ENCODE measurements at places on chromosomes 1 and 21. TPM values are rescaled to one million over a fixed set of nuclear protein-coding genes. Genes with fewer than 3 reads are reported as not detected.

GRCh38 chr1:168628807-168629206, 52.4 kb downstream of the XCL1 start:
- no peak for DNase-seq

- DNase-seq = no peak
Observed at GRCh38 chr1:6461538-6462411, 4.2 kb downstream of the TNFRSF25 start.

DNA sequence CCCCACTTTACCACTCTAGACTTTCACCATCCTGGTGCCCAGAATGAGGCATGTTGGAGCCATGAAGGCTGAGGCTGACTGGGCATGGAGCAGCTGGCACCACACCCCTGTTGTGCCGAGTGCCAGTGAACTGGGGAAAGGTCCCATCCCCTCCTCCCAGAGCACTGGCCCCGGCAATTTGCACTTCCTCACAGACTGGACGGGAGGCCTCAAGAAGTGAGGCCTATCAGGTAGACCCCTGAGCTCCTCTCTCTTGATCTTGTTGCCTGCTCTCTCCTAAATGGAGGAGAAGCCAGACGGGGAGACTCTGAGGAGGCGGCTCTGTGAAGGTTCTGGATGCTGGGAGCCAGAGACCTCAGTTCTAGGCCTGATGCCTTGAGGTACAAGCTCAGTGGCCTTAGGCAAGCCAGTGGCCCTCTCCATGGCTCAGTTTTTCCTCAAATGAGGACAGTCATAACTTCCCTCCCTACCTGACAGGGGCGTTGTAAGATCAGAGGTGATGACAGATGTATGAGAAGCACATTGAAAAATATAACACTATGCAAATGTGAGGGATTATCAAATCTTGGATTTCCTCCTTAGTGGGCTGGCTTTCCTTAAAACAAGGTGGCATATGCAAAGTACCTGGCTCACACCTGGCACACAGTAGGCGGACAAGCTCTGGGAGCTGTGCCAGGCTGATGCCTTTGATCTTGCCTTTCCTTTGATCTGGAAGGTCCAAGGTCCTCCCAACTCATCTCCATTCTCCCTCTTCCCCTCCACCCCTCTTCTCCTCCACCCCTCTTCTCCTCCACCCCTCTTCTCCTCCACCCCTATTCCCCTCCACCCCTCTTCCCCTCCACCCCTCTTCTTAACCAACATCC, 6.7 kb downstream of the GRHL3 start:
- DNase-seq = no peak

DNA sequence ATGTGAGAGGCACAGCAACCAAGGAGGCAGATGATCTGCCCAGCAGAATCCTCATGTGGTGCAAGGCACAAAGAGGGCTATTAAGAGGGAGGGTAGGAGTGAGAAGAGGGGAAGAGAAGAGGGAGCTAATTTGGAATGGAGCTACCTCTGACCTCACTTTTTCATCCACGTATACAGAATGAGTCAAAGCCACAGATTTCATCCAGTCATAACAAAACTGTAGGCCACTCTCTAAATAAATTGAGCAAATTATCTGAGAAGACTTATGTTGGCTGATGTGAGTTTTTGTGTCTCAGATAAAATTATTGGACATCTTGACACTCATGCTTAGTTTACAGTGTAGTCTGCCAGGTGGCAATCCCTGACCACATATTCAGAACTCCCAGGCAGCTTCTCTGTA, 325.6 kb downstream of the TTLL7 start:
- no peak for DNase-seq

- peak; percentile 30 for DNase-seq
Observed at GRCh38 chr1:46480959-46481646, 8.5 kb upstream of the DMBX1 start.

The ALX3 gene
- not detected for total RNA-seq

The KRTAP10-3 gene
- not detected for total RNA-seq

GRCh38 chr1:197692965-197693364, 82.3 kb downstream of the DENND1B start:
- DNase-seq = no peak

DNA sequence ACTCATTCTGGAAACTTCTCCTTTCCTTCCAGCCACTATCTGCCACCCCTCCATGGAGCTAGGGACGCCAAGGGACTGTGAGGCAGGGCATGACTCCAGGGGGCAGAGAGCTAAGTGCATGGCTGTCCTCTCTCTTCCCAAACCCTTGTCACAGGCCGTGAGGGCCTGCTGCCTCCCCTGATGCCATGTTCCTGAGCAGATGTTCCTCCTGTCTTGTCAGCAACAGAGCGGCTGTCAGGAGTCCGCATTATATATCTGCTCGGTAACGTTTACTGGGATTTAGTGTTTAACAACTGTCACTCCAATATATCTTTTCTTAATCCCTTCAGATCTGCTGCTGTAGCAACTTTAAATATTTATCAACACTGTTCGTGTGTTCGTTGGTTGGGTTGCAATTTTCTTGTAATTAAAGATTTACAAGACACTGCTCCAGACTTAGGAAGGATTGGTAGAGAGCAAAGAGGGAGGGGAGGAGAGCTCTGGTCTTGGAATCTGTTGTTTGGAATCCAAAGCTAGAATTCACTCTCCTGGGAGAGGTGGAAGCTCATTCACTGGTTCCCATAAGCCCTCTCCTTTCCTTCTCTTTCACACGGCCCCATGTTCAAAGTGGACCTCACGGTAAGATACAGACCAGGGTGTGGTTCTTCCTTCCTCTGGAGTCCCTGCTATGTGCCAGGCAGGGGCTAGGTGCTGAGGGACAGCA, 76.2 kb downstream of the MDM4 start:
- DNase-seq = peak; percentile 38

DNA sequence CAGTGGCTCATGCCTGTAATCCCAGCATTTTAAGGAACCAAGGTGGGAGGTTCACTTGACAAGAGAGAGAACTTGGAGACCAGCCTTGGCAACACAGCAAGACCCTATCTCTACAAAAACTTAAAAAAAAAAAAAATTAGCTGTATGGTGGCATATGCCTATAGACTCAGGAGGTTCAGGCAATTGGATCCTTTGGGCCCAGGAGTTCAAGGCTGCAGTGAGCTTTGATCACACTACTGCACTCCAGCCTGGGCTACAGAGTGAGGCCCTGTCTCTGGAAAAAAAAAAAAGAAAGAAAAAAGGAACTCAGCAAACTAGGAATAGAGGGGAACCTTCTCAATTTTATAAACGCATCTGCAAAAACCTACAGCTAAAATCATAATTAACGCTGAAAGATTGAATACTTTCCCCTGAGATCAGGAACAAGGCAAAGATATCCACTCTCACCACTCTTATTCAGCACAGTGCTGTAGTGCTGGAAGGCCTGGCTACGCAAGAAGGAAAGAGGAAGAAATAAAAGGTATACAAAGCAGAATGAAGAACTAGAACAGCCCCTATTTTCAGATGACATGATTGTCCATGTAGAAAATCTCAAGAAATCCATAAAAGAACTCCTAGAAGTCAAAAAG, 21.6 kb downstream of the HSF2BP start:
- DNase-seq = no peak
